ENCODE measurements at places on chromosomes 4 and X. TPM values are rescaled to one million over a fixed set of nuclear protein-coding genes. Genes with fewer than 3 reads are reported as not detected.

The HNRNPD gene
- 172 TPM for total RNA-seq

- no peak for DNase-seq
Observed at GRCh38 chrX:107818900-107819521, 6.7 kb upstream of the MID2 start.

GRCh38 chr4:55859711-55860110, 6.3 kb downstream of the EXOC1 start:
- DNase-seq, result no peak

- DNase-seq, result no peak
Observed at GRCh38 chrX:75151827-75152592, 4.1 kb downstream of the ABCB7 start.

- no peak for DNase-seq
Observed at GRCh38 chr4:158384414-158384813, 137.3 kb upstream of the RXFP1 start.

The IGSF1 gene
- total RNA-seq, result 0.66 TPM

DNA sequence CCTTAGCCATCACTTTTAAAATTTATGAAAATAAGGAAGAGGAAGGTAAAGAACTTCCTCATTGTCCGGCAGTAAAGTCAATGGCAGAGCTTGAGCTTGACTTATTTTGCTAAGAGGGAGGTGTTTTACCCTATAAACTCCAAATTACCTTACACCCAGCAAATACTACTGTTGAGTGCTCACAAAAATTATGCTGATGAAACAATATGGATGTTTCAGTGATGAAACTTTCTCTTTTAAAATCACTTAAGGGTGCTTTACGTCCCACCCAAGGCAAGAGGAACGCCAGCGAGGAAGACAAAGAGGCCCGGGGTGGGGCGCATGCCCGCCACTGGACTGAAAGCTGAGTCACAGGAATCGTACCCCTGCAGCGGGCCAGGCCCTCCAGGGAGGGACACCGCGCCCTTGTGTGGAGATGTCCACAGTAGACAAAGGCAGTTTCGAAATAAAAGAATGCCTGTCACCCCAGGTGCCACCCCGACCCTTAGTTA, 560 bp upstream of the TMSB4X start:
- peak; percentile 70 for DNase-seq

DNA sequence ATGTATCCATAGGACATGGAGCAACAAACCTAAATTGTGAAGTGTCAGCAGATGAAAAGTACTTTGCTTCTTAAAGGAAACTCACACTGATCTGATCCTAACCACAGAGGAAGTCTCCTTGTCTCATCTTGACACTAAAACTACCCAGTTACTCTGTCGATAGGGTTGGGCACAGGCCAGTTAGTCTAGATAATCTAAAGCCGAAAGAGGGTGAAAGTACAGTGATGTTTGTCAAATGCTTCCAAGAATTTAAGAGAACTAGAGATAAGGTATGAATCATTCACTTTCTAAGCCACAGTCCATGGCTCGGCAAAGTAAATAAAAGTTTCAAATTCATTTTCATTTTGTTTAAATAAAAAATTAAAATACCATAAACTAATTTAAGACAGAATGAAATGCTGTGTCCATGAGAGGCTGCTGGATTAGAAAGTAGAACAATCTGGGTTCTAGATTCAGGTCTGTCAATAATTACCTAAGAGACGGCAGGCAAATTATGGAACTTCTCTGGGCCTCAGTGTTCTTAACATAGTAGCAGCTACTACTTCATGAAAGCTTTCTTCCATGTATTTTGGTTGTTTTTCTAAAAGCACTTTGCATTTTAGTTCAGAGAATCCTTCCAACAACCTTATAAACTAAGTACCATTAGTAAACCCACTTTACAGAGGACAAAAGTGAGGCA, 176.7 kb downstream of the LDB2 start:
- DNase-seq, result no peak

DNA sequence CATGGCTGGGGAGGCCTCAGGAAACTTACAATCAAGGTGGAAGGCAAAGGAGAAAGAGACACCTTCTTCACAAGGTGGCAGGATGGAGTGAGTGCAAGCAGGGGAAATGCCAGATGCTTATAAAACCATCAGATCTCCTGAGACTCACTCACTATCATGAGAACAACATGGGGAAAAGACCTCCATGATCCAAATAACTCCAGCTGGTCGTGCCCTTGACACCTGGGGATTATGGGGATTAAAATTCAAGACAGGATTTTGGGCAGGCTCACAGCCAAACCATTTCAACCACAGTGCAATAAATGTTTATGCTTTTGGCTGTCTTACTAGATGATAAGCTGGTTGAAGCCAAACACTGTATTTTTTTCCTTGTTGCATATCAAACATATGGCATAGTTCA, 1112.4 kb downstream of the STIM2 start:
- no peak for DNase-seq

DNA sequence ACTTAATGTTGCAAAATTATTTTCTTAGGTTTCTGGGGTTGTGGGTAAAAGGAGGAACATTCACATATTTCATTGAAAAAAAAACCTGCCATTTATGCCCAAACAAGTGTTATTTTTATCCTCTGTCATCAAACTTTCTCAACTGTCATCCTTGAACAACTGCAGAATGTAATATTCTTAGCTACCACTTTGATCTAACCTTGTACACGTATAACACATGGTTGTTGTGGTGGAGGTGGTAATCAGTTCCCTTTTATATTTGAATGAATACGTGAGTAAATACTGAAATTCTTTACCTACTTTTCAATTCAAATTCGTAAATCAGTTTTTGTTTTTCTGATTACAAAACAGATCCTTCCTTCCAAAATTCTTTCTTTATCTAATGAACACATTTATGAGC, 3.8 kb upstream of the AMMECR1 start:
- no peak for DNase-seq

The ZNF280C gene
- total RNA-seq, result 4.3 TPM

GRCh38 chr4:11480683-11481082, 52.0 kb upstream of the HS3ST1 start:
- DNase-seq, result no peak

- DNase-seq, result peak; percentile 80
Observed at GRCh38 chr4:40507977-40508376, 121.7 kb downstream of the RBM47 start.

DNA sequence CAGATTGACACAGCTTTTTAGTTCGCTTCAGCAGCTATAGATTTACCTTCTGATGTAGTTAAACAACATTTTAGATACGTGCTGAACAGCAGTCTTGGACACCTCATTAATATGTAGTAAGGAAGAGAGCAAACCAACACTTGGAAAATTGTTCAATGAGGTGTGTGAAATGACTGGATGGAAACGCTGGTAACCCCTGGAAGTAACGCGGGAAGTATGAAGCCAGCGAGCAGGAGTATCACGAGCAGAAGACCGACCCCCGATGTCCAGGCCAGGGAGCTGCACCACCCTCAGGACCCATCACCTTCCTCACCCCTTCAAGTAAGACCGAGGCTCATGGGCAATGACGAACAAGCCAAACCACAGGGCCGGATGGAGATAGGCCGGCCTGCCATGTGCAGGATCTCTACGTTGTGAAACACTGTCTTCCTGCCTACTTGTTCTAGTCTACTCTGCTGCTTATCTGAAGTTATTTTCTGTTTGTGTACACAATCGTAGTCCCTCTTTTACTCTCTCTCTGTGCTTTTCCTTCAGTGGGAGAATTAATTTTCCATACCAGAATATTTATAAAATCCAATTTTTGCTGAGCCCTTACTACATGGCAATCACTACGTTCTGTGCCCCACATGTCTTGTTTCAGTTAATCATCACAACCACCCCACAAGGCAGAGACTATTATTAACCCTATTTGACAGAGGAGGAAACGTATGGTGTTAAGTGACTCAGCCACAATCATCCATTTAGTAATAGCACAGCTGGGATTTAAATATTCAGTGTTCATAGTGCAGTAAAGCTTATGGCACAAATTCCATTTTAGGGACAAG, 221.7 kb downstream of the APBB2 start:
- DNase-seq, result no peak

The SLC9B1 gene
- not detected for total RNA-seq

The DDIT4L gene
- 5.8 TPM for total RNA-seq

The ADGRL3 gene
- total RNA-seq, result 10.8 TPM

GRCh38 chrX:111869639-111870034, 6.3 kb upstream of the TRPC5OS start:
- no peak for DNase-seq

DNA sequence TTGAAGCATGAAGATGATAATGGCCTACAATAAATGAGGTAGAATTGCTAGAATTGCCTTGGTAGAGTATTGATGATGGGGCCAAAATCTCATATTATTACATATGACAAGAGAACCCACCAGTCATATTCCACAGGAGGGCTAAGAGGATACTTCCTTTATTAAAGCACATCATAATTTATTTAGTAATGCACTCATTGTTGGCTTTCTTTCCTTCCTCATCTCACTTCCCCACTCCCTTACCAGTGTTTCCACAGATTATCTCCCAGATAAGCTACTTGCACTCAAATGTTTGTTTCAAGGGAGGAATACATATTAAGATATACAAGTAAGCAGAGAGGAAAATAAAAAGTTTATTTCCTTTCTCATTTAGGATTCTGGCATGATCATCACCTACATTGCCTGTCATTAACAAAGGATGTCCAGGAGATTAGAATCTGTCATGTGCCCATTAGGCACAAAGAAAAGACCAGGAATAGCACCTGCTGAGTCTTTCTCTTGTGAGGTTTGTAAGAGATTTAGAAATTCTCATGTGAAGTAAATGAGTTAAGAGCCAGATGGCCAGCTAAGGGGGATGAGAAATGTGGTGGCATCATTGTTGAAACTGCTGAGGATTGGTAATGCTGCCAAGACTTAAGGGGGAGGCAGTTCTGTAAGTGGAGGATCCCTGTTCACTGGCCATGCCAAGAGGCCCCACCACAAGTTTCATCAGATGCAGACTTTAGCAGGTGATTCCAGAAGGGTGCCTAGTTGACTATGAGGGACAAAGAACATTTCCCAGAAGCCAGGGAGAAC, 52.4 kb upstream of the PRDM8 start:
- no peak for DNase-seq

DNA sequence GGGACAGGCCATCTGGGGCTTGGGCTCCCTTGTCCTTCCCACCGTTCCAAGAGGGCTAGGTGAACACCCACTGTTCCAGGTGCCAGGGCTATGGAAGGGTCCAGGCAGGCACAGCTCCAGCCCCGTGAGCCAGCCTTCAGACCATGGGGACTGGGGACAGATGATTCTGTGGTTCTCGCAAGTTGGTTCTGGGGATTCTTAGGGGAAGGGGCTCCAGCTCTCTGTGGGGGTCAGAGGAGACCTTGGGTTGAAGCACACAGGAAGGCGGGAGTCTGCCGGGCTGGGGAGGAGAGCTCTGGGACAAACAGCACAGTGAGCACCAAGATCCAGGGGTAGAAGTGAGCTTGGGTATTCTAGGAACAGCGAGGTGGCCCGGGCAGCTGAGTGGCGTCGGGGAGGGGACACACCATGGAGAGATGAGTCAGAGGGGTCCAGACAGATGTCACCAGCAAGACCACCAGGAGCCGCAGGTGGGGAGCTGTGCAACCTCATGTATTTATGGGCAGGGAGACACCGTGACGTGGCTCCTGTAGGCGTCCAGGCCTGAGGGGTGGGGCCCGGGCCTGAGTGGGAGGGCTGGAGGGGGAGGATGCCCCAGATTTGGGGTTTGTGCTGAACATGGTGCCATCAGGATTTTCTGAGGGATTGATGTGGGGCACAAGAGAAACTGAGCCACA, 48.8 kb upstream of the HMX1 start:
- DNase-seq, result no peak

GRCh38 chrX:155632431-155633100, 19.8 kb upstream of the TMLHE start:
- DNase-seq, result no peak

The HS6ST2 gene
- total RNA-seq, result 1.5 TPM

- no peak for DNase-seq
Observed at GRCh38 chr4:153622778-153623240, 61.3 kb upstream of the TLR2 start.

DNA sequence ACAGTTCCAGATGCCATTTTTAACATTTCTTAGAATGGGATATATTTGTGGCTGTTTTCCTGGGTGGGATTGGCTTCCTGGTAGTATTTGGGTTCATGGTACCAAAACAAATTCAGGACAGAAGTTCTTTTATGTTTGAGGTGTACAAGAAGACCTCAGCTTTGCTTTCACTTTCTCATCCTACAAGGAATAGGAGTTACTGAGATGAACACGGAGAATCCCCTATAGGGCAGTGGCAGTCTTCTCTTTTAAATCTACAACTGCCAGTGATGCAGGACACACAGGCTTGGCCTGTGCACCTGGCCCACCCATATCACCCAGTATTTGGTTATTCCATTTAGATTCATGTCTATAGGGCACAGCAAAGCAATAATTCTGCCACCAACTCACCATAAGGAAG, 35.2 kb downstream of the SLC10A7 start:
- DNase-seq, result no peak

GRCh38 chrX:106959901-106960300, 39.7 kb downstream of the CLDN2 start:
- DNase-seq, result peak; percentile 11

The TMPRSS11E gene
- not detected for total RNA-seq

- DNase-seq, result peak; percentile 57
Observed at GRCh38 chr4:143348233-143349077, 11.8 kb downstream of the GAB1 start.

DNA sequence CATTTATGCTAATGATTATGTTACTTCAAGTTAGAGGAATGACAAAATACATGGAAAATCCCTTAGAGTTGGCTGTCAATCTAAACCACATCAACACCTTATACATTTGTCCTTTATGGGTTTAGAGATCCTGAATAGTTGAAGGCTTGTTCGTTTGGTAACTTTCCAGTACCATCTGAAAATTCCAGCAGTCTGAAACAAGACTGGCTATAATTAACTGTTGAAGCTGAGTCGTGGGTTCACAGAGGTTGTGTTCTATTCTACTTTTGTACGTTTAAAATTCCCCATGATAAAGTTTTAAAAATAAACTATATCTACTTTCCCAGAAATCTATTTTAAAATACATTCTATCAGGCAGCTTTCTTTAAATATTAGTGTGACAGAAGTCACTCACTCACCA, 73.0 kb downstream of the USP46 start:
- no peak for DNase-seq

DNA sequence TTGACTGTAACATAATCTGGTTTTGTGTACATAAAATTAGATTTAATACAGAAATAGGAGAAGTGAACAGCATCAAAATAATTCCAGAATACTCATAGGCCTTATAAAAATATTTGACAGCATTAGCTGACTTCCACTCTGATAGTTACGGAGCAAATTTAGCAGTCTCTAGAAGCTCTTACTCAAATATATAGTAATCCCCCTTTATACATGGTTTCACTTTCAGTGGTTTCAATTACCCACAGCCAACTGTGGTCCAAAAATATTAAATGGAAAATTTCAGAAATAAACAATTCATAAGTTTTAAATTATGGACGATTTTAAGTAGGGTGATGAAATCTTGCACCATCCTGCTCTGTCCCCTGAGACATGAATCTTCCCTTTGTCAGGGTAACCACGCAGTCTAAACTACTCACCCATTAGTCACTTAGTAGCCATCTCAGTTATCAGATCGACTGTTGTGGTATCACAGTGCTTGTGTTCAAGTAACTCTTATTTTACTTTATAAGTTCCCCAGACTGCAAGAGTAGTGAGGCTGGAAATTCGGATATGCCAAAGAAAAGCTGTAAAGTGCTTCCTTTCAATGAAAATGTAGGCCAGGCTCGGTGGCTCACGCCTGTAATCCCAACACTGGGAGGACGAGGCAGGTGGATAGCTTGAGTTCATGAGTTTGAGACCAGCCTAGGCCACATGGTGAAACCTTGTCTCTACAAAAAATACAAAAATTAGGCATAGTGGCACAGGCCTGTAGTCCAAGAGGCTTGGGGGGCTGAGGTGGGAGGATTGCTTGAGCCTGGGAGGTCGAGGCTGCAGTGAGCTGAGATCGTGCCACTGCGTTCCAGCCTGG, 17.2 kb upstream of the RTL9 start:
- DNase-seq, result no peak

GRCh38 chrX:21565025-21565424, 93.1 kb downstream of the KLHL34 start:
- no peak for DNase-seq
